ENCODE measurements at places on chromosomes 1 and 21.

DNA sequence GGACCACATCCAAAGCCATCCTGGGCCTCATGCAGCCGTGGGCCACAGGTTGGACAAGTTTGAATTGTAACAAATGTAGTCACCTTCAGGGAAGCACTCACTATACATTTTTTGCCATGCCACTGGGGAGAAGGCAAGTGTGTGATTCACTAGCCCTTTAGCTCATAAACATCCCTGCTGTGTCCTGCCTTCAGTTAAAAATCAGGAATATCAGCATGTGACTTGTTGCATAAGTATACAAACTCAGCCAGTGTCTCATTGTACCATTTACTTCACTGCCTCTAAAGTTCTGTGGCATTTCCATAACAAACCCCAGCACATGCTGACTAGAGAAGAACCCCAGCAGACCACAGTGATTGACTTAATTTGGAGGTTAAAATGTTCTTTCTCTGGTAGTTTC lies 142.0 kb upstream of the C1orf105 start:
- no peak for DNase-seq

DNA sequence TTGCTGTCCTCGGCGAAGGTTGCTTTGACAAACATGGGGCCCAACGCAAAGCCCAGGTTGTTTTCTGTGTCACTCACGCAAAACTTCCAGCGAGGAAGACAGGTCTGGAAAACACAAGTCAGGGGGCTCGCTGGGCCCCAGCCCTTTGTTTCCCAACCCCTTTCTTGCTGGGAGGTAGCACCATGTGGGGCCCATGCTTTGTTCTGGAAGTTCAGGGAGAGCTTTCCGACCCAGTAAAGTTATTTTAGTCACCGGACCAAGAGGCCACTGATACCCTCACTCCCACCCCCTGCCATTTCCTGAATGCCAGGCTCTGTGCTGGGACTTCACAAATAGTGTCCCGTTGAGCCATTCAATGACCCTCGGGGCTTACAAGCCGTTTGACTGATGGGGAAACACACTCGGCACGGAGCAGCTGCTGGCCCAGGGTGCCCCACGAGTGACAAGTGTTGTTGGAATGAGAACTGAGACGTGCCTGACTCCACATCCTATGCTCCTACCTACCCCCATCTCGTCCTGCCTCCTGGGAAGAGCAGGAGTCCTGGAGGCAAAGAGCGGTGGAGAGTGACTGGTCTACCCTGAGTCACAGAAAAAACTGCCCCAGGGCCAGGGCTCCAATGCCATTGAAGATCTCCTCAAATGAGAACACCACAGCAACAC lies 52.0 kb downstream of the ECE1 start:
- DNase-seq, result no peak

DNA sequence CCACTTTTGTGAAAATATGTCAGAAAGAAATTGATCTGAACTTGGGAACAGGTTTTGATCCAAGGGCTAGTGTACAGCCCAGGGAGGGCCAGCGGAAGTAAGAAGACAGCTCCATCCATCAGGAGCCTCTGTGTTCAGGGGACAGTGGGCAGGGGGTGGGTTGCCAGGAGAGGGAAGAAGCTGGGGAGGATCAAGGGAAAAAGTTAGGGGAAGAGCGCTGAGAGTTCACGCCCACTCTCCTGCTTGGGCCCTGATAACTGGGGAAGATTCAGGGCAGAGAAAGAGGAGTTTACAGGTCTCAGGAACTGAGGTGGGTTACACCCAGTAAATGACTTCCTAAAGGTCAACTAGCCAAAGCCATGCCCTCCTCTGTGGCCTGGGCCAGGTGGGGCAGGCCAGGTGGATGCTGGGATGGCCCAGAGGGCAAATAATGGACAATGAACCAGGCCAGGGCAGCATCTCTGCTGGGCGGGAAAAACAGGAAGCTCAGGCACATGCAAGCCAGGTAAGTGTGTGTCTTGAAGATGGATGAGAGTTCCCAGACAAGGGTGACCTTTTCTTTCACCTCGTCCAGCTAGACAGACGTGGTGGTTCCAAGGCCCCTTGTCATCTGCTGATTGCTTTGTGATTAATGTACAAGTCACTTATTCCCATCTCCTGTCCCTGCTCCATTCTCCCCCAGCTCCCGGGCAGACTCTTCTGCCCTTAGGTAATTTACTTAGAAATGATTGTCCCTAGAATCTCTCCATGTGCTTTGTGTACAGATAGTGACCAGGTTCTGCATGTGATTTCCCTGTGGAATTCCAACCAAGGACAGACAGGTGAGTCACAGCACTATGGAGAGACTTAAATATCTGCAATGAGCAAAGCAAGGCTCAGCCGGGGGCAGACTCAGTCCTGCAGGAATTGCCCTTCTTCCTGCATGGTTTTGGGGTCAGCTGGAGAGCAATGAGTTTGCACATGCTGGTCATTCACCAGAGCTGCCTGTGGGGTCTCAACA lies 57.0 kb downstream of the MDM4 start:
- DNase-seq, result no peak

DNA sequence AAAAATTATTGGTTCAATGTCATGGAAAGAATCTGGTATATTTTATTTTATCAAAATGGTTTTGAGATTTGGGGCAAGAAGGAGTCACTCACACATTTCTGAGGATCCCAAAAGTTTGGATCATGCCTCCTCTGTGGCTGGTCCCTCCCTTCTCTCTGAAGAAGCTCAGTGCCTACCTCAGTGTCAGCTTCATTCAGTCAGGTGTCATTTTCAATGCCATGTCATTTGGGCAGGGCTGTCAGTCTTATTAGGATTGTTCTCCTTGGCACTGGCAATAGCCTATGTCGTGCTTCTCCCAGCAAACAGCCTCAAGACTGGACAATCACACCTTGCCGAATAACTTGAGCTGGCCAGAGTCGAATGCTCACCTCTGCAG lies 264.5 kb upstream of the CAMK1G start:
- no peak for DNase-seq

GRCh38 chr21:45560106-45561021 lies 18.1 kb upstream of the SLC19A1 start:
- DNase-seq, result no peak

Measured in NCI-H524 treated with DMSO at 0.1 percent for 48 hours (cell line).